Fibroblast of skin of left biceps (primary cell): ENCODE measurements at places on chromosomes 12 and 14.

DNA sequence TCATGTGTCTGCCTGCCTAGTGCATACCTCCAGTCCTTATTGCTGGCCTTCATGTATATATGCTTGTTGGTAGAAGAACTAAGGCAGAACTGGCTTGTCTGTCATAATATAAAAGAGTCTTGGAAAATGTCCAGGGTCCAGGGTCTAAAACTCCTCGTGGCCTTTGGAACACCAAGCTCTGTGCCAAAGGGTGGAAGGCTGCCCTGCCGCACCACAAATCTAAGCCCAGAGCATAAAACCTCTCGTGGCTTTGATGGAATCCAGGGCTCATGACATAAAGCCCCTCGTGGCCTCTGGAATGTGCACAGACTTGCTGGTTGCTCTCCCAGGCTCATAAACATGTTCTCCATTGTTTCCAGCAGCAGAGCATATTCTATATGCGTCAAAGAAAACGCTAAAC is 107.9 kb downstream of the BBS10 start:
- DNase-seq = no peak

DNA sequence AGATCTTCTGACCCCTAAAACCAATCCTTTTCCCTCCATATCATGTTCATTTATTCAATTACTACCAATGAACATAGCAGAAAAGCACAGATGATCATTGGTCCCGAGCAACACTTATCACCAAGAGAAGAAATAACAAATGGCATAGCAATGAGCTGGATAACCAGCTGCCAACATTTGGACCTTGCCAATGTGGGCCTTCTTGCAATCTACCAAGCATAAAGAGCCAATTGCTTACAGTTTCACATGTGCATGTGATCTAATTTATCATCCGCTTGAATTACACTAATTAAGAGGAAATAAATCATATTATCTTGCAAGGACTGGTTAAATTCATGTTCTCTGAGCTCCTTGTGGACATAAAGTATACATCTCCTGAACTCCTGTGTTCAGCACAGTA is 134.8 kb upstream of the HMGA2 start:
- no peak for DNase-seq

GRCh38 chr14:99517643-99518381 is 36.6 kb downstream of the CCNK start:
- no peak for DNase-seq

GRCh38 chr12:102992297-102992696 is 34.8 kb downstream of the ASCL1 start:
- no peak for DNase-seq

DNA sequence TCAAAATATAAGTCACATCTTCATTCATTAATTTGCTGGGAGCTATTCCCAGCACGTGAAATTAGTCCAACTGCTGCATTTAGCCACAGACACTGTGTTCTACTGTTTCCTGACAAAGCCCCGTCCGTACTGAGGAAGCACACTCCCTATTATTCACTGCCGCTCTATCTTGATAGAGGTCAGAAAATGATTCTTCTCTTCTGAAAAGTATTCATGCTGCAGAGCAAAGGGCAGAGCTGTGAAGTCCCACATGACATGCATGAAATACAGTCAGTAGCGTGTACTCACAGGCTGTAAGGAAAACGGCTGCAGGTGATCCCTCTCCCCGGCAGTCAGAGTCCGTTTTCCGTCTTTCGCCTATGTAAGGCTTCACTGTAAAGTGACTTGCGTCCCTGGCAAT is 302.5 kb upstream of the FKBP4 start:
- no peak for DNase-seq

DNA sequence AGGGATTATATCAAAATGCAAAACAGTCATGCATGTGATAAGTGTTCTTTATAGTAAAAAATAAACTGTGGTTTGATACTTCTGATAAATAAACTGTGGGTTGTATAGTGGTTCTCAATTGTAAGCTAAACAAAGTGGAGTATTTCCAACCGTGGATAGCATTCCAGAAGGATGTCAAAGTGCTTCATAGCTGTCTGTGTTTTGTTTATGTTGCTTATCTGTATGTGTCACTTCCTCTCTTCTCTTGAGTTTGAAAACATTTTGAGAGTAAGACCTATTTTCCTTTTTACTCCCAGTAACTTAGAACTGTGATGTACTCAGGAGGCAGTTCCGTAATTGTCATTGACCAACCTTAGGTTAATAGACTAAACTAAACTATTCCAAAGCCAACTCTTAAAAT is 415.8 kb downstream of the TMTC2 start:
- no peak for DNase-seq

- DNase-seq = no peak
These were observed 256.4 kb downstream of the GRIN2B start for GRCh38 chr12:13725049-13725448.

- no peak for DNase-seq
These were observed 62.7 kb downstream of the CHST11 start for GRCh38 chr12:104519190-104520019.

DNA sequence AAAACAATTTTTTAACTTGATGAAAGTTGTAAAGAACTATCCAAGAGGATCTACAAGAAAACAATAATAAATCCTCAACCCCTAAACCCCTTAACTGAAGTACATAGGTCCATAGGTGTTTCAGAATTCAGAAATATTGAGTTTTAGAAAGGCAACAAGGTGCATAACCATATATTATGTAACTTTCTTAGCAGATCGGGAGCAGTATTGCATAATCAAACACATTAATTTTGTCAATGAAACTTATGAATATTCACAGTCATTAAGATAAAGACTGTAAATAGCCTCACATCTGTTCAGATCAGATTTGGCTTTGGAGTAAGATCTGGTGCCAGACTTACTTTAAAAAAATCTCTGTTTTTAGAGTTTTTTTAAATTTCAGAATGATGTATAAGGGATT is 647.1 kb upstream of the FLRT2 start:
- no peak for DNase-seq

GRCh38 chr12:27185234-27186021 is 58.7 kb upstream of the STK38L start:
- no peak for DNase-seq

GRCh38 chr12:109358154-109358869 is 10.6 kb downstream of the MYO1H start:
- DNase-seq = no peak

DNA sequence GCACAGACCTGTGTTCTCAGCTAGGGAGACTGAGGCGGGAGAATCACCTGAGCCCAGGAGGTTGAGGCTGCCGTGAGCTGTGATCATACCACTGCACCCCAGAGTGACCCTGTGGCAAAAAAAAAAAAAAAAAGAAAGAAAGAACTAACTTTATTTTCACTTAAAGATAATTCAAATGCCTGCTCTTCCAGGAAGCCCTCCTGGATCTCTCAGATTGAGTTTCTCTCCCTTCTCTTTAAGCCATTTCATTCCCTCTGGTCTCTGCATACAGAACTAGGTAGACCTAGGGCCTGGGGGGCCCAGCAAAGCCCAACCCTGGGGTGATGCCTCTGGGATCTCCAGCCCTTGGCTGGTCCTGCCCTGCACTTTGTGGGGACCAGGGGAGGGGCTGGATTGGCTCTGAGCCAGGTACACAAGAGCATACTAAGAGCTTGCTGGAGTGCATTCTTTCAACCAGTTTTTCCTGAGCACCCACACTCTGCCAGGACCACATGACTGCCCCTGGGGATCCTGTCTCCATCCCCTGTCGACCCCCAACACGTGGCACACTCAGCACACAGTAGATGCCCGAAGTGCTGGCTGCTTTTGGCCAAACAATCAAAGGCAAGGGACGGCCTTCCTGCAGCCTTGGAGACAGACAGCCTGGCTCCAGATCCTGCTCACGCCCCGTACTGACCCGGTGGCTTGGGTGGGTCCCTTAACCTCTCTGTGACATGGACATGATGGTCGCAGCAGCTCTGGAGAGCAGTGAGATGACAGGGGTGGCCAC is 52.7 kb downstream of the CYP46A1 start:
- DNase-seq = no peak

DNA sequence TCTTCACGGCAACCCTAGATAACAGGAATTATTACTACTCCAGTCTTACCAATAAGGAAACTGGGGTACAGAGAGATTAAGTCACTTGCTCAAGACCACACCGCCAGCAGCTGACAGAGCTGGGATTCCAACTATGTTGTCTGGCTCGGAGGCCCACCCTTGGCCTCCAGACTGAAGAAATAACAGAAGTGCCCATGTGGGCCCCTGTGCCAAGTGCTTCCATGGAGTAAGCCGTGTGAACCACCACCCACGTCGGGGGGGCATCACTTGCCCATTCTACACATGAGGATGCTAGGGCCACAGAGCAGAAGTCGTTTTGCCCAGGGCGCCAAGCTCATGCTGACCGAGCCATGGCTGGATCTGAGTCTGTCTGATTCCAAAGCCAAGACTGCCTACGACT is 926 bp upstream of the CMKLR1 start:
- no peak for DNase-seq

- no peak for DNase-seq
These were observed 4.5 kb upstream of the REM2 start for GRCh38 chr14:22878271-22879246.

DNA sequence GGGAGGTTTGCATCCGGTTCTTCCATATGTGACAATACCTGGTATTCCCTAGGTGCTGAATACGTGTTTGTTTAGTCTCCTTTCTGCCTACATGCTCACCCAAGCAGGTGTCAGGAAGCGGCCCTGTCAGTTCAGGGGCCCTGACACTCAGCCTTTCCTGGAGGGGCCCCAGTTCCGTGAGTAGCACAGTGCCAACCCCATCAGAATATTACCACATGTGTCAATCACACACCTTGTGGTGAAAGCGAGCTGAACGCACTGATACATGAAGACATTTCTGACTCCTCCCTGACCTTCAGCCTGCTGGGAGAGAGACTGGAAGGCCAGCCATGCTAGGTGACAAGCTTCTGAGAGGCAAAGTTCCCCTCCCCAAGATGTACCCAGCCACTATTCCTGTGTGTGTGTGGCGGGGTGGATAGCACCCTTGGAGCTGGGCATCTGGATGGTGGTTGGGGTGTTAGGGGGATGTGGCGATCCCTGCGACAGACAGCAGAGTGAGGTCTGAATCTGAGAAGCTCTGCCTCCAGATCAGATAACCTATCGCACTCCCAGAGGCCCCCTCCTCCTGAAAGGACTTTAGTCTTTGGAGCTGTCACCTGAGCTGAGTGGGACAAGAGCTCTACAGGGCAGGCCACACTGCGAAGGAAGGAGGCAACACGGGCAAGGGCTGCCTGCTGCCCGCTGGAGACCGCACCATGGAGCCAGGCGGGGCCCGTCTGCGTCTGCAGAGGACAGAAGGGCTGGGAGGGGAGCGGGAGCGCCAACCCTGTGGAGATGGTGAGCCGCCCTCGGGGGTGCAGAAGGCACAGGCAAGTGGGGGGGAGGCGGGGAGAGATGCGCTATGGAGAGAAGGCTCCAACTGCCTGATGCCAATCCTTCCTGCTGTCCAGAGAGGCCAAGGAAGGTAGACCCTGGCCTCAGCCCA is at the start of gene SOAT2:
Gene SOAT2 (plus strand): TSS at position 604 of the 925 bp plus-strand sequence. CDS start 92 bp downstream, at position 696.
- DNase-seq = no peak

DNA sequence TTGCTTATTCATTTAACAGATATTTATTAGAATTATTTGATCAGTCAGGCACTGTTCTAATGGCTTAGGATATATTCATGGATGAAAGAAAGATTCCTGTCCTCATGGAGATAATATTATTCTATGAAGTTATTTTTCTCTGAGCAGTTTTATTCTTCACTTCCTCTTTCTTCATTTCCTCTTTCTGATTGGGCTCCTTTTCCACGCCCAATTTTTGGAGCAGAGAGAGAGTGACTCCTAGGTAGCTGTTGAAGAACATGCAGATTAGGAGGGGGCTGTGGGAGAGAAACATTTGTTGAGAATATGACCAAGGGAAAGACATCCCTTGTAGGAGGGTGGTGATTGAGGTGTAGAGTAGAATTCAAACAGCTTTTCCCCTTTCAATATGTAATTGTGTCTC is 6.0 kb upstream of the YARS2 start:
- no peak for DNase-seq

DNA sequence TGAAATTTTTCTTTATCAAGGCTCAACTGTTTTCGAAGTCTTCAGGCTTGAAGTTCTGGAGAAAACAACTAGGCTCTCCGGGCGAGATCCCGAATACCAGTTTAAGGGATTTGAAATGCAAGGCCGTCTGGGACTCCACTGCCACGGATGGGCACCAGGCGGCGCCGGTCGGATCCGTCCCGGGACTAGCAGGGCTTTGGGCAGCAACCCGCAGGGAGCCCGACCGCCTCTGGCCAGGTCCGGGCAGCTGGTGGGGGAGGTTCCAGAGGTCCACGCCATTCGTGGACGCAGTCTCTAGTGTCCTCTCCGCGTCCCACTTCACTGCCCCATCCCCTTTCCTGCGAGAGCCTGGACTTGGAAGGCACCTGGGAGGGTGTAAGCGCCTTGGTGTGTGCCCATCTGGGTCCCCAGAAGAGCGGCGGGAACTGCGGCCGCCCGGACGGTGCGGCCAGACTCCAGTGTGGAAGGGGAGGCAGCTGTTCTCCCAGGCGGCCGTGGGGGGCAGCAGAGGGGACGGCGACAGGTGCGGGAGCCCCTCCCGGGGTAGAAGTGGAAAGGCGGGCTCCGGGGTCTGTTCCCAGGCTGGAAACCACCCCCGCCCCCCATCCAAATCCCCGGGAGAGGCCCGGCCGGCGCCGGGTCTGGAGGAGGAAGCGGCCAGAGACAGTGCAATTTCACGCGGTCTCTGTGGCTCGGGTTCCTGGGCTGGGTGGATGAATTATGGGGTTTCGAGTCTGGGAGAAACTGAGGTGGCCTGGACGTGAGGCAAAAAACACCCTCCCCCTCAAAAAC is 838 bp upstream of the ERBB3 start:
- no peak for DNase-seq

- peak; percentile 42 for DNase-seq
These were observed 283.4 kb upstream of the TMTC1 start for GRCh38 chr12:30067146-30067545.

GRCh38 chr12:53461059-53461458 is 9.2 kb downstream of the PCBP2 start:
- DNase-seq = no peak

DNA sequence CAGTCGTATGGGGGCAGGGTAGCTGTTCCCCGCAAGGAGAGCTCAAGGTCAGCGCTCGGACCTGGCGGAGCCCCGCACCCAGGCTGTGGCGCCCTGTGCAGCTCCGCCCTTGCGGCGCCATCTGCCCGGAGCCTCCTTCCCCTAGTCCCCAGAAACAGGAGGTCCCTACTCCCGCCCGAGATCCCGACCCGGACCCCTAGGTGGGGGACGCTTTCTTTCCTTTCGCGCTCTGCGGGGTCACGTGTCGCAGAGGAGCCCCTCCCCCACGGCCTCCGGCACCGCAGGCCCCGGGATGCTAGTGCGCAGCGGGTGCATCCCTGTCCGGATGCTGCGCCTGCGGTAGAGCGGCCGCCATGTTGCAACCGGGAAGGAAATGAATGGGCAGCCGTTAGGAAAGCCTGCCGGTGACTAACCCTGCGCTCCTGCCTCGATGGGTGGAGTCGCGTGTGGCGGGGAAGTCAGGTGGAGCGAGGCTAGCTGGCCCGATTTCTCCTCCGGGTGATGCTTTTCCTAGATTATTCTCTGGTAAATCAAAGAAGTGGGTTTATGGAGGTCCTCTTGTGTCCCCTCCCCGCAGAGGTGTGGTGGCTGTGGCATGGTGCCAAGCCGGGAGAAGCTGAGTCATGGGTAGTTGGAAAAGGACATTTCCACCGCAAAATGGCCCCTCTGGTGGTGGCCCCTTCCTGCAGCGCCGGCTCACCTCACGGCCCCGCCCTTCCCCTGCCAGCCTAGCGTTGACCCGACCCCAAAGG is 804 bp downstream of the GAPDH start:
- DNase-seq = no peak
